Gastroesophageal sphincter (tissue), 4 donors: ENCODE measurements at places on chromosomes 11 and 22.

DNA sequence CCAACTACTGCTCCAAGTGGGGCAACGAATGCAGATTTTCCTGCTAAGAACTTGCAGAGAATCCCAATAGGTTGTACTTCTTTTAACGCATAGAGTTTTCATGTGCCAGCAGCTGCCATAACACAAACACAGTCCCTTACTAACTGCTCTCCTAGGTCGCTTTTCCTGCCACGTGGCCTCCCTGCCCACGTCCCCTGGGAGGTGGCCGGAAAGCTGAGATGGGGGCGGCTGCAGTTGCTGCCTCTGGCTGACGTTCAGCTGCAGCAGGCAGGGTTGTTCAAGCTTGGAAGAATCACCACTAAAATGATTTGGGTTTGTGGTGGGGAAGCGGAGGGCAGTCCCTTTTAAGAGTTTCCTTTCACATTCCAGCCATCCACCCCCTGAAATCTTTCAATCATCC is 39.3 kb downstream of the ZNF202 start:
- ATAC-seq, result no peak

- ATAC-seq, result no peak
Measured at GRCh38 chr11:66951927-66952337, 6.3 kb downstream of the PC start.

GRCh38 chr11:134951305-134951700 is 539.3 kb upstream of the B3GAT1 start:
- peak; percentile 50 for ATAC-seq

GRCh38 chr11:46295312-46296058 is 18.0 kb downstream of the CREB3L1 start:
- peak; percentile 86 for ATAC-seq

DNA sequence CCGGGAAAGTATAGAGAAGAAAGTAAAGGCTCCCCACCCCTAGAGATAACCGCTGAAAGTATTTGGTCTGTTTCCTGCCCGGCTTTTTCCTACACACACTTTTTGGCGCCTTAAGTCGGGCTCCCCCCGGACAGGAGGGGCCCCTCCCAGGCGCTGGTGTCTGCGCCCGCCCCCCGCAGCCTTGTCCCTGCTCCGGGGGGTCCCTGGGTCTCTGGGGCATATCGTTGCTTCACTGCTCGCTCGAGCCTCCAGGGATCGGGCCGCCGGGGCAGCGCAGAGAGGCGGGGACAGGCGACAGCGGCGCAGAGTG is 928 bp upstream of the CRACR2B start:
- no peak for ATAC-seq
